ENCODE measurements at places on chromosomes 7 and 10.

GRCh38 chr10:59588791-59589190 lies 120.9 kb downstream of the SLC16A9 start:
- no peaks in the 10 kb centered on the region for H3K4me1 ChIP-seq
- H3K4me3 ChIP-seq: no peak overlapping the region
- no peaks in the 10 kb centered on the region for H3K36me3 ChIP-seq
- no peak for DNase-seq
- H3K27ac ChIP-seq: no peak overlapping the region

- no peak overlapping the region for H3K27ac ChIP-seq
- H3K27me3 ChIP-seq: peaks cover 11% of the 10 kb centered on the region
- DNase-seq: no peak
- no peaks in the 10 kb centered on the region for H3K36me3 ChIP-seq
- H3K4me3 ChIP-seq: no peak overlapping the region
Observed at GRCh38 chr10:86391236-86391840, 24.7 kb upstream of the GRID1 start.

GRCh38 chr7:125241548-125241947 lies 311.9 kb upstream of the POT1 start:
- no peaks in the 10 kb centered on the region for H3K27me3 ChIP-seq
- no peak overlapping the region for H3K27ac ChIP-seq
- no peak overlapping the region for H3K4me3 ChIP-seq
- no peak for DNase-seq
- no peaks in the 10 kb centered on the region for H3K36me3 ChIP-seq

- H3K4me3 ChIP-seq: no peak overlapping the region
- H3K4me1 ChIP-seq: no peaks in the 10 kb centered on the region
- no peak for DNase-seq
- no peaks in the 10 kb centered on the region for H3K36me3 ChIP-seq
Observed at GRCh38 chr10:88322324-88323063, 260.6 kb downstream of the RNLS start.

GRCh38 chr7:115273139-115273772 lies 351.4 kb downstream of the MDFIC start:
- H3K27ac ChIP-seq: no peak overlapping the region
- no peak for DNase-seq
- no peaks in the 10 kb centered on the region for H3K4me1 ChIP-seq
- H3K36me3 ChIP-seq: no peaks in the 10 kb centered on the region
- no peaks in the 10 kb centered on the region for H3K27me3 ChIP-seq

GRCh38 chr7:27636326-27637006 lies 26.2 kb downstream of the HIBADH start:
- H3K36me3 ChIP-seq: no peaks in the 10 kb centered on the region
- H3K27ac ChIP-seq: no peak overlapping the region
- no peak overlapping the region for H3K4me3 ChIP-seq
- no peaks in the 10 kb centered on the region for H3K27me3 ChIP-seq

- DNase-seq: no peak
- H3K4me3 ChIP-seq: no peak overlapping the region
- no peaks in the 10 kb centered on the region for H3K27me3 ChIP-seq
- H3K36me3 ChIP-seq: no peaks in the 10 kb centered on the region
Observed at GRCh38 chr7:142752376-142753225, 3.3 kb downstream of the PRSS1 start.

DNA sequence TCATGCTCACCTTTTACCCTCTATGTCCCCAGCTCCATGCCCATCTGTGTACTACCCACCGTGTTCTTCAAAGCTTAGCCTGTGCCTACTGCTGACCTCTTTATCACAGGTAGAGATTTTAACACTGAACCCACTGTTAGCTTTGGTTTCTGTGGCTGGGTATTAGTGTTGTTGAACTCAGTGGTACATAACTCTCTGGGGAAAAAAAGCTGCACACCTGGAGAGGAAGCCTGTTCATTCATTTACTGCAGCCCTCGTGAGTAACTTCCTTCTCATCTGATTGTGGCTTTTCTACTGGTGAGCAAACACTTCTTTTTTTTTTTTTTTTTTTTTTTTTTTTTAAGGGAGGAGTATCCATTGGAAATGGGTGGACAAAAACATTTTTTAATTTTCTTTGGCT lies 326.3 kb downstream of the CCSER2 start:
- no peak overlapping the region for H3K27ac ChIP-seq
- no peak overlapping the region for H3K4me3 ChIP-seq
- no peaks in the 10 kb centered on the region for H3K4me1 ChIP-seq
- H3K27me3 ChIP-seq: no peaks in the 10 kb centered on the region

- DNase-seq: no peak
- H3K27me3 ChIP-seq: no peaks in the 10 kb centered on the region
- no peaks in the 10 kb centered on the region for H3K4me1 ChIP-seq
- H3K36me3 ChIP-seq: no peaks in the 10 kb centered on the region
Observed at GRCh38 chr7:77265666-77266065, 66.0 kb upstream of the FGL2 start.

GRCh38 chr10:103829838-103830465 lies 25.4 kb downstream of the SH3PXD2A start:
- peaks cover 10% of the 10 kb centered on the region for H3K4me1 ChIP-seq
- no peak overlapping the region for H3K27ac ChIP-seq
- H3K36me3 ChIP-seq: no peaks in the 10 kb centered on the region

- H3K36me3 ChIP-seq: peaks cover 74% of the 10 kb centered on the region
- no peak overlapping the region for H3K4me3 ChIP-seq
- no peaks in the 10 kb centered on the region for H3K4me1 ChIP-seq
- no peak overlapping the region for H3K27ac ChIP-seq
- H3K27me3 ChIP-seq: no peaks in the 10 kb centered on the region
Observed at GRCh38 chr10:77837925-77838595, 88.5 kb downstream of the DLG5 start.

- H3K27me3 ChIP-seq: no peaks in the 10 kb centered on the region
- no peaks in the 10 kb centered on the region for H3K36me3 ChIP-seq
- no peak overlapping the region for H3K27ac ChIP-seq
- H3K4me1 ChIP-seq: no peaks in the 10 kb centered on the region
- no peak for DNase-seq
Observed at GRCh38 chr10:61164458-61165160, 220.6 kb upstream of the RHOBTB1 start.

All from ascending aorta (tissue), 2 donors.